Activated CD4-positive, alpha-beta memory T cell treated with anti-CD3 and anti-CD28 coated beads for 36 hours (primary cell): ENCODE measurements at places on chromosomes 7 and 10. TPM values are rescaled to one million over a fixed set of nuclear protein-coding genes. Genes with fewer than 3 reads are reported as not detected.

TSPAN15 gene
- 2.5 TPM for total RNA-seq

DNAJC1 gene
- 24.0 TPM for total RNA-seq

AOAH gene
- 2.4 TPM for total RNA-seq

ABCA13 gene
- total RNA-seq = not detected

CPEB3 gene
- total RNA-seq = 1.6 TPM

ANK3 gene
- total RNA-seq = 18.5 TPM

HABP2 gene
- total RNA-seq = not detected

OR2A1 gene
- not detected for total RNA-seq

OR6V1 gene
- total RNA-seq = not detected

CDK1 gene
- total RNA-seq = 153 TPM

DNAH11 gene
- 0.61 TPM for total RNA-seq

CALCR gene
- total RNA-seq = not detected

TRPV6 gene
- total RNA-seq = not detected

SPDYE2 gene
- total RNA-seq = not detected

CLDN4 gene
- 0.17 TPM for total RNA-seq

TMEM176A gene
- total RNA-seq = not detected

EVX1 gene
- not detected for total RNA-seq

PPRC1 gene
- 59.1 TPM for total RNA-seq

CPXM2 gene
- total RNA-seq = not detected

EBLN1 gene
- total RNA-seq = not detected

HOXA6 gene
- not detected for total RNA-seq

TBXAS1 gene
- total RNA-seq = 5.3 TPM

PLEKHS1 gene
- total RNA-seq = not detected

CD36 gene
- total RNA-seq = not detected

TWIST1 gene
- total RNA-seq = 4.1 TPM

MCMBP gene
- 90.8 TPM for total RNA-seq

TRIP6 gene
- total RNA-seq = 25.8 TPM

CDCA7L gene
- total RNA-seq = 70.4 TPM

CYP2E1 gene
- total RNA-seq = 0.46 TPM

SEPHS1 gene
- total RNA-seq = 57.2 TPM
